NCI-H2171 treated with DMSO at 0.1 percent for 48 hours (cell line): ENCODE measurements at places on chromosomes 16 and 17.

DNA sequence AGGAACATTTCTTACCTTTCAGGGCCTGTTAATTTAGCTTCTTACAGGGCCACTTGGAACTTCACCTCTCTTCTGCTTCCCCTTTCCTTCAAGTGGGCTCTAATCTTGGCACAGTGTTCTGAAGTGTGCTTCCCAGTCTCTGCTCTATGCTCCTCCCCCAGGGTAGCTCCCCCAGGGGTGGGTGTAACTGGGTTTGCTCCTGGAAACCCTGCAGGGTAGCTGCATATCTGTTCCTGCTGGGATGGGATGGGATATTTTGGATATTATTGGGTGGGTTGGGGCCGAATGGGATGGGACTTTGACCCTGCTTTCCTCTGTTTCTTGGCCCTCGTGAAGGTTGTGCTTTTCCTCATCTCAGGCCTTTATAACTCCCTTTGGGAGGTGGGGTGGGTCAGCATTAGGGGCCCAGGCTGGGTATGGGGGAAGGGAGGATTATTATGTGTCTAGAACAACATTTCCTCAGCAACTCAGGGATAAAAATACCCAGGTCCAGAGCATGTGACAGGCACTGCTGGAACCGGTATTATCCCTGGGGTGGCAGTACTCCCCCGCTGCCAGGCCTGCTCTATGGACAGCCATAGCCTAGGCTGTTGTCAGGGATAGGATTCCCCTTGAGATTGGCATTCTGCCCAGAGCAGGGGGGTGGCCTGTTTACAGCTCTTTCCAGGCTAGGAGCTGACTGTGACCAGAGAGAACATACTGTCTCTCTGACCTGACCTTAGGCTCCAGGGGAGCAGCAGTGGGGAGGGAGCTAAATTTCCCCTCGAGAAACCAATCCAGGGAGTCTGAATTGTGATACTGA is 5.0 kb downstream of the NFE2L1 start:
- peak; percentile 59 for DNase-seq

- DNase-seq, result no peak
These were observed 49.8 kb downstream of the ZCCHC14 start for GRCh38 chr16:87443016-87443415.

GRCh38 chr17:8117367-8117979 is 841 bp downstream of the ALOXE3 start:
- no peak for DNase-seq

DNA sequence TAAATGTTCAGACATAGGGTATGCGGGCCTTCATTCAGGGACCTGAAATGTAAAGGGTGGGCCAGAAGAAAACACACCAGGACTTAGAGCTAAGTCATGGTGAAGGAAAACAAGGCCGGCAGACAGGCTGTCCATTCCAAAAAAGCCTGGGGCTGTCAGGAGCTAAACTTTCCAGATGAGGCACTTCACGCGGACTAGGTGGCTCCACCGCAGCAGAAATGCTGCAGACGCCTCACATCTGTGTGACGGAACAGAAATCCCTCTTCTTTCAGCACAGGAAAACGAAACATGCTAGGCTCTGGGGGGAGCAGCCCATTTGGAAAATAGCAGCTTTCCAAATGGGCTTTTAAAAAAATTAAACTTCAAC is 88.7 kb downstream of the HS3ST3A1 start:
- DNase-seq, result no peak

- DNase-seq, result peak; percentile 48
These were observed 3.3 kb downstream of the POLR3E start for GRCh38 chr16:22300427-22301071.

- peak; percentile 70 for DNase-seq
These were observed 34.7 kb downstream of the ADCY9 start for GRCh38 chr16:4081521-4082021.
